Endothelial cell of umbilical vein (primary cell): ENCODE measurements at places on chromosomes 16 and 17. TPM values are rescaled to one million over a fixed set of nuclear protein-coding genes. Genes with fewer than 3 reads are reported as not detected.

Gene CYGB
- 0.22 and 0.51 TPM in 2 replicates for polyA plus RNA-seq

Gene KIF2B
- not detected in 2 replicates for polyA plus RNA-seq

Gene IL17C
- polyA plus RNA-seq = 0.14 and 0.17 TPM in 2 replicates

Gene TNP2
- polyA plus RNA-seq = not detected in 2 replicates

Gene DNAAF1
- polyA plus RNA-seq = 0.01 TPM in 1 of 2 replicates, not detected in the other

Gene LIMD2
- 83.9 and 99.9 TPM in 2 replicates for polyA plus RNA-seq

Gene CDIP1
- 37.4 and 47.6 TPM in 2 replicates for polyA plus RNA-seq

Gene SLC16A5
- 23.3 and 31.9 TPM in 2 replicates for polyA plus RNA-seq

Gene ZG16
- polyA plus RNA-seq = not detected in 2 replicates

Gene KCNJ2
- polyA plus RNA-seq = 3.7 and 8.3 TPM in 2 replicates

DNA sequence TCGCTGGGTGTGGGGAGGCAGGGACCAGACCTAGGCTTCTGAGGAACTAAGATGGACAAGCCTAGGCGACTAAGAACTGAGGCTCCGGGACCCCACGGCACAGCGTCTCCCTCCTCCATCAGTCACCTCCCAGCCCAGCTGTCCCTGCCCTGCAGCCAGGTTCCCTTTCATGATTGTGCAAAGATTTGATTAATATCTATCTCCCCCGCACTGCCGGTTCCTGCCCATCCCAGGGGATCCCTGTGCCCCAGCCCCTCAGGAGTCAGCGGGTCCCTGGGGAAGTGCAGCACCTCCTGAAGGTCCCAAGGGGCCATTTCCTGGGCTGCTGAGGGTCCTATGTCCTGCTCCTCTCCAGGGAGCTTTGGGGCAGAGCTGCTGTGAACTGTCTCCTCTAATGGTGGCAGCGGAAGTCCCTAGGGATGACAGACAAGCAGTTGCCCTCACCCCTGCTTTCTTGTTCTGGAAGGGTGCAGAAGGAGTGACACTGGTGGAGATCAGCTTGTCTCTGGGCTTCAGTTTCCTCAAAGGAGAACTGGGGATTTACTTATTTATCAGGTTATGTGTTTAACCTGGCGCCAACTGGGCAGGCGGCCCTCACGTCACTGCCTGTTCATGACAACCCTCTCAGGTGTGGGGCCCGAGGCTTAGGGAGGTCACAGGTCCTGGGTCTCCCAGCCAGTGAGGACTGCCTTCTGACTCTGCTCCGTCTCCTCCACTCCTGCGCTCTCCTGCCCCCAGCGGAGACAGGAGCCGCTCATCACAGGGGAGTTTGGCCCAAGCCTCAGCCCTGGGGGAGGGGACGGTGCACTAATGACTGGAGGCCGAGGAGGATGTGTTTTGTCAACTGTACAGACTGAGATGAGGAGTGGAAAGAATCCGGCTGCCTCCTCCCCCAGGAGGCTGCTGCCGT lies 1.9 kb upstream of the C16orf74 start:
- DNase-seq = no peak

GRCh38 chr17:32719689-32720088 lies 157.2 kb downstream of the MYO1D start:
- no peak for DNase-seq

GRCh38 chr17:8226536-8227237 lies 16.3 kb upstream of the AURKB start:
- DNase-seq = peak; percentile 95

DNA sequence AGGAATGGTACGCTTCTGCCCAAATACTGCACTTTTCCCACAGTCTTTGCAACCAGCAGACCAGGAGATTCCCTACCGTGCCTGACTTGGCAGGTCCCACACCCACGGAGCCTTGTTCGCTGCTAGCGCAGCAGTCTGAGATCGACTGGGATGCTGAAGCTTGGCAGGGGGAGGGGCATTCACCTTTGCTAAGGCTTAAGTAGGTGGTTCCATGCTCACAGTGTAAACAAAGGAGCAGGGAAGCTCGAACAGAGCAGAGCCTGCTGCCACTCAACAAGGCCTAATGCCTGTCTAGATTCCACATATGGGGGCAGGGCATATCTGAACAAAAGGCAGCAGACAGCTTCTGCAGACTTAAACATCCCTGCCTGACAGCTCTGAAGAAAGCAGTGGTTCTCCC lies 107.2 kb upstream of the TMEM97 start:
- DNase-seq = no peak

- DNase-seq = no peak
Measured at GRCh38 chr16:66908762-66909559, 9.7 kb downstream of the CDH16 start.

DNA sequence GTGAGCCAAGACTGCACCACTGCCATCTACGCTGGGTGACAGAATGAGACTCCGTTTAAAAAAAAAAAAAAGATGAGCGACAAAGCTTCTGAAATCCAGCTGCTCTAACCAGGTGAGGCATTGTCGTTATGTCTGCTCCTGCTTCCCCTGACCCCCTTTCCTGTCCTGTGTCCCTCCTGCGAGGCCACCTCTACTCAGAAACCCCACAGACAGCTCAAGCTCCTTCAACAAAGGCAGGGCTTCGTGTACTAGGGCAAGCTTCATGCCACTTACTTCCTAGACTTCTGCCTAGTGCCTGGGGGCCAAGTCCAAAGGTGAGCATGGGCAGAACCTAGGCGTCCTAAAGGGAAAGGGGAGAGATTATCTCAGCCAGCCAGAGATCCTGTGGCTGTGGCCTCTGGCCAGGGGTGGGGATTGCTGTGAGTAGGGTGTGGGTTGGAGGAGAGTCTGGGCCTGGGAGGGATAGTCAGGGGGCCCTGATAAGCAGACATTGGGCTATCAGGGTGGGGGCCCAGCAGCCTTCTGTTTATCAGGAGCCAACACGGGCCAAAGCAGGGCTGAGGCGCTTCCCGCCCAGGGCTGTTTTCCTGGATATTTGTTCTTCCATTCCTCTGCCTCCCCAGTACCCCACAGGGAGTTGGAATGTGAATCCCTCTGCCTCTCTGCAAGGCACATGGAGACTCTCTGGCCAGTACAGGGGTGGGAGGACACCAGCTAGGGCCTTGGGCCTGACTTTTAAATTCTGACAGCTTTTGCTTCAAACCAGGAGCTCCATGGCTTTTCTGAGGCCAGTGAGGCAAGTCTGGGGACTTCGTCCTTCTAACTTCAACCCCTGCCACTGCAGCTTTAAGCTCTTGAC lies 10.4 kb downstream of the ERAL1 start:
- DNase-seq = peak; percentile 44

DNA sequence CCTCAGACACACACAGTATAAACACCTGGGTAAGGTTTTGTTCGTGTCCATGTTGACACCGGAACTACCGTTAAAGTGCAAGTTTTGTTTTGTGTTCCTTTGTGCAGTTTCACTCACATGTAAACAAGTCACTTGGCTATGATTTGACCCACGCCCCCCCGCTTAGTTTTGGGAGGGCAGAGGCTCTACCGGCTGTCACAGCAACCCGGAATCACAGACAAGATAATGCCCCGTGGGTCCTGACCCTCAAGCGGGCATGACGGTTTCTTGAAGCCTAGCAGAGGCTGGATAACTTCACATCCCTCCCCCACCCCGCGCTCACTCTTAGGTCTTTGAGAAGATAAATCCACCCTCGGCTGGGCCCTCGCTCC lies 1.7 kb downstream of the RASD1 start:
- peak; percentile 20 for DNase-seq

- no peak for DNase-seq
Measured at GRCh38 chr16:67884-68789, 4.3 kb downstream of the RHBDF1 start.

GRCh38 chr16:84917492-84917891 lies 93.8 kb downstream of the ZDHHC7 start:
- no peak for DNase-seq

DNA sequence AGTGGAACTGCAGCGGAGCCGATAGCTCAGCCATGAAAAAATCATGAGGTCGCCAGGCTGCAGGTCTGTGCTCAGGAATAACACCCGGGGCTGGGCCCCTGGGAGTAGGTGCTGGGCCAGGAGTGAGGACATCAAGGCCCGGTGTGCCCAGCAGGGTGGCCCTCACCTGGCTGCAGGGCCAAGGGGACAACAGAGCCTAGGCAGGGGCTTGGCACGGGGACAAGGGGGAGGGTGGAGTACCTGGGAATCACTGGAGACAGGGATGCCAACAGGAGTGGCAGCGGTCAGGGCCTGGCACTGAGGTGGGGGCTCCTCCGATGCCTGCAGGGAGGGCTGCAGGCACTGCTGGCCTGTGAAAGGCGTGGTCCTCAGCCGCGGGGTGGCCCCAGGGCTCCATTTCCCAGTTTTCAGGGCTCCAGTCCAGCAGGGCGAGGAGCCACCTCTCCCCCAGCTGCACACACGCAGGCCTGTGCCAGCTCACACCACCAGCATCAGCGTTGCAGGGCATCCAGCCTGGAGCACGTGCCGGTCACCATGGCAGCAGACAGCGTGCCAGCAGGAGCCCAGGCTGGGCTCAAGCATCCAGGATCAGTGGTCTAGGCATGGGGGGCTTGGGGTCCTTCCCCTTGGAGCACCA lies 4.7 kb upstream of the FSCN2 start:
- no peak for DNase-seq

DNA sequence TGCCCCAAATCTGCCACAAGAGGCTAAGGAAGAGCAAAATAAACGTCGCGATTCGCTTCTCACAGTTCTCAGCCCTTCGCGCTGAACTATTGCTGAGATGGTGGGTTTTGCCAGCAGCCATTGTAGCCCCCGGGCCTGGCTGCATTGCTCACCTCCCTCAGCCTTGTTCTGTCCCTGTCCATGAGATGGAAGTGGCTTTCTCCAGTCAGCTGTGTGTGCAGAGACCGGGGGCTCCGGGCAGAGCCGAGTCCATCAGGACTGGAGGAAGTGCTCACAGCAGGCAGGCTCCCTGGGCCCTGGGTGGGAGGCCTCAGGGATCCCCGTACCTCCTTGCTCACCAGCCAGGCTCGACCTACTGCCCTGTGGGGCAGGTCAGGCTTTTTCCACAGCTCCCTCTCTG lies 27.6 kb upstream of the CAPN15 start:
- DNase-seq = no peak

DNA sequence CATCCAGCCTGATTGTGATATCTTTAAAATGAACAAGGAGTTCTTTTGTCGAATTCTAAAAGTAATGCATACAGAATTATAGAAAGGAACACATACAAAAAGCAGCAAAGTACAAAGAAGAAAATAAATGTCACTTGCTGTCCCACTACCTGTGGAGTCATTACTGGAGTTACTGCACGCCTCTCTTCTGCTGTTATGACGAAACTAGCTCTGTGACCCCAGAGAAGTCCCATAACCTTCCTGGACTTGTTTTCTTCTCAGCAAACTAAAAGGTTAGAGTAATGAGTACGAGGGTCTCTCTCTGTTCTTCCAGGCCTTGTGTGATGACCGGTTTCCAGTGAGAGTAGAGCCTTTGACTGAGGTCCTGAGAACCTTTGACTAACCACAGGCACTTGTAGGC lies 26.9 kb downstream of the BANP start:
- DNase-seq = no peak

GRCh38 chr16:22979038-22979437 lies 165.1 kb downstream of the HS3ST2 start:
- no peak for DNase-seq

DNA sequence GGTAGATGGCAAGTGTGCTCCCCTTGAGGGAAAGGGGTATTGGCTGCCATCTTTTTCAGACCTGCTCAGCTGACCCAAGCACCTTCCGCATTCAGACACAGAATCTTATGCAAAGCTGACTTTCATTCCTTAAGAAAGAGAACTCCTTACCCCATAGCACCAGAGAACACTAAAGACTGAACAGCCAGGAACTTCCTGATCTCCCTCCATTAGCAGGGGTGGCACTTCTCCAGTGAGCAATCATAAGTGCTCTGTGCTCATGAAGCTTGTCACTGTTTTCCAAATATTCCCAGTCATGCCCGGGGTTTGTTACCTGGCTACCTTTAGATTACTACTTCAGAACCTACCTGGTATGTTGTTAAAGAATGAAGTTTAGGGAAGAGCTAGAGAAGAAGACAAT lies 11.9 kb downstream of the HSD17B2 start:
- no peak for DNase-seq

DNA sequence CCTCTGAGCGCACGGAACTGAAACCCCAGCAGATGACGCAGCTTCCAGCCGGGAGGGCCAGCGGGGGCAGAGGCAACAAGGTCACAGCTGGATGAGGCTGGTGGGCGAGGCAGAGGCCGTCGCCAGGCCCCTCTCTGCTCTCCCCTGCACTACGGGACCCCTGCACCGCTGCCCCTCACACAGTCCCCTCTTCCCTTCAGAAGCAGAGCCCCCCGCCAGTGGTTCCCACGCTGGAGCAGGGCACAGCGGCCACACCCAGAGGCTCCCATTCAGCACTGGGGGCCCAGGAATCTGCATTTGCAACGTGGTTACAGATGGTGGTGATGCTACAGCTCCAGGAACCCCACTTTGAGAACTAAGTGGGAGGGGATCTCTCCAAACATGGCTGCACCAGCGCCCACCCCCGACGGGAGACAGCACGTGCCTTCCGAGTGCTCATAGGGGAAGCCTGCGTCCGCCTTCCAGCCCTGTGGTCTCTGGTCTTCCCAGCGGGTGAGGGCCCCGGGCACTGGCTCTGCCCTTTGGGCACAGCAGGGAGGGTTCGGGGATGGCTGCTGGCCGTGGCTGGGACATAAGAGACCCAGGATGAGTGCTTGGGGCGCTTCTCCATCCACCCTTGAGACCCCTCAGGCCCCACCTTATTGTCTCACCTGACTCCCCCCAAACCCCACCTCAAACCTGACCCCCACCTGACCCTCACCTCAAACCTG lies 4.7 kb upstream of the RAB40B start:
- DNase-seq = no peak

- DNase-seq = peak; percentile 23
Measured at GRCh38 chr17:18362698-18363100, 651 bp downstream of the SHMT1 start.

DNA sequence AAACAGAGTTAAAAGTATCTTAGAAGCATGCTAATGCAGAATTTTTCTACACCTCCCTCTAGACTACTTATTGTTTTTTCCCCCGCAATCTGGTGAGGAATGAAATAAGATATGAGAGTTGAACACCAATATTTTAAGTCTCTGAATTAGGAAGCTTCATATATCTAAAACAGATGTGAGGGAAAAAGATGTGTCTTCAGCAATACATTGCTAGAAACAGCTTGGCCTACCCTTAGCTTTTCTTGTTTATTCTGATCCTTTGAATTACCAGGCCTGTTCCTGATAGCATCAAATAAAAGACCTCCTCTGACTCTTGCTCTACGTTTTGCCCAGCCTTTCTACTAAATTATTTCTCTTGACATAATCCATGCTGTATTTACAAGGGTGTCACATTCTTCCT lies 221.8 kb downstream of the CDH11 start:
- no peak for DNase-seq

GRCh38 chr17:16918443-16918842 lies 53.5 kb downstream of the TNFRSF13B start:
- no peak for DNase-seq

GRCh38 chr16:24753437-24753836 lies 24.0 kb downstream of the TNRC6A start:
- DNase-seq = peak; percentile 26

GRCh38 chr16:88430524-88431446 lies 22.3 kb upstream of the ZFPM1 start:
- DNase-seq = peak; percentile 28
